ENCODE measurements at places on chromosomes 12 and 14.

DNA sequence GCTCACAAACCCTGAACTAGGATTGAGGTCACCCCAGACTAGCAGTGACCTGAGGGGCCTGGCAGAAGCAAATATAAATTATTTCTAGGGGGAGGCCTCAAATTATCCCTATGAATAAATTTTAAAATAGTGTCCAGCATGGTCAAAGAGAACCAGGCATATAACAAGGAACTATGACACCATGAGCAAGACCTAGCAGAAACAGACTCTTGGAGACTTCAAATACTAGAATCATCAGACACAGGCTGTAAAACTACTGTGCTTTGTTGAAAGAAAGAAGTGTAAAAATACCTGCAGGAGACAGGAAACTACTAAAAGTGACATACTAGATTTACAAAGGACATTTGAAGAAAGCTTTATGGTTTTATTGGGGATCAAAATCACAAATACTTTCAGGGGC, 3.2 kb upstream of the BCL7A start:
- no peak for DNase-seq

DNA sequence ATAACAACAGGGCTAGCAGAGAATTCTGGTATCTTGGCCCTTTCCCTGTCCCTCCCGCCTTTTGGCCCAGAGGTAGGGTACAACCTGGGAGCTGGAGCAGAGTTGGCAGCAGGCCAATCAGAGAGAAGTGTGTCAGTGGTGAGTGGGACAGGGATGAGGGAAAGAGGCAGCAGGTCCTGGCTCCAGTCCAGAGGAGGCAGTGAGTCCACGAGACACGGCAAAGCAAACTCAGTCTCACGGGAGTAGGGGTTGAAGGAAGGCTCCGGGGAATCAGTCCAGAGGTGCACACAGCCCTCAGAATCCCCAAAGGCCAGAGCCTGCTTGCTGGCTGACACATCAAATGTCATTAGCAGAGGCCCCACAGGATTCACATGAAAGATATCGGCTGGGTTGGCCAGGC, 7.3 kb downstream of the PAN2 start:
- DNase-seq, result no peak

- DNase-seq, result no peak
Observed at GRCh38 chr14:56004786-56005185, 113.4 kb upstream of the PELI2 start.

- no peak for DNase-seq
Observed at GRCh38 chr14:75417674-75418073, 10.1 kb upstream of the JDP2 start.

DNA sequence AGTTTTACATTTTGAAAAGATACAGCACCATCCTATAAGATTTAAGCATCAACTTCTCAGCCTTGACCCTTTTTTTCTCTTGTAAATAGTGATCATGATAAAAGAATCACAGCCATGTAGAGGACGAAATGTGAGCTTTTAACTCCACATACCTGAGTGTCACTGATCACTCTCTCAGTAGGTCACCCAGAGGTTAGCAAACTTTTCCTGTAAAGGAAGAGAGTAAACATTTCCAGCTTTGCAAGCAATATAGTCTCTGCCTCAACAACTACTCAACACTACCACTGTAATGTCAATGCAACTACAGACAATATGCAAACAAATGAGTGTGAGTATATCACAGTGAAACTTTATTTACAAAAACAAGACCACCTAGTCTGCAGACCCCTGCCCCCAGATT, 912.1 kb downstream of the DIO2 start:
- no peak for DNase-seq

GRCh38 chr12:58415716-58416115, 474.3 kb downstream of the ATP23 start:
- DNase-seq, result no peak

DNA sequence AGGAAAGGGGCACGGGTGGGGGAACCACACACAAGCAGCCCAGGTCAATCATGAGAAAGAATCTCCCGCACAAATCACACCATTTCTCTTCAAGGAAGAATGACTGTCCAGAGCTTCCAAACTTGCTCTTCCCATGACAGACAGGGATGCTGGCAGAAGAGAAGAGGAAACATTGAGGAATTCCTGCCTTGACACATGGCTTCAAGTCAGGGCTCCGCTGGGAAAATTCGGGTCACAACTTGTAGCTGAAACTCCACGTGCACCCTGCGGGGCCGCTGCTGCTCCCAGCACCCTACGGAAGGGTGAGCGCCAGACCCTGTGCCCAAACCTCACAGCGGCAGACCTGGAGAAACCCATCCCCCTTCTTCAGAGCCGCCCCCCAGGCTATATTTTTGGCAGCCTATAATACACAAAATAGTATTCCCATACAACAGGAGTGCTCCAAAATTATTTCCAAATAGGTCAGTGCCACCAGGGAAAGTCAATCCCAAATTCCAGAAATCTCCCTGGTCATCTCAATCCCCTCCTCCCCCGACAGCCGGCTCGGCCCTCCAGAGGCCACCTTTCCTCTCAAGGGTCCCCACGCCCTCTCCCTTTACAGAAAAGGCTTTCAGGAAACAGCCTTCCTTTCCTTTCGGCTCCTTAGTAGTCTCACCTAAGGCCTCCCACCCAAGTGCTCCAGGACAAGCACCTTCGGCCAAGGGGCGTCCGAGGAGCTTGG, 1.3 kb downstream of the TMEM132D start:
- DNase-seq, result no peak

DNA sequence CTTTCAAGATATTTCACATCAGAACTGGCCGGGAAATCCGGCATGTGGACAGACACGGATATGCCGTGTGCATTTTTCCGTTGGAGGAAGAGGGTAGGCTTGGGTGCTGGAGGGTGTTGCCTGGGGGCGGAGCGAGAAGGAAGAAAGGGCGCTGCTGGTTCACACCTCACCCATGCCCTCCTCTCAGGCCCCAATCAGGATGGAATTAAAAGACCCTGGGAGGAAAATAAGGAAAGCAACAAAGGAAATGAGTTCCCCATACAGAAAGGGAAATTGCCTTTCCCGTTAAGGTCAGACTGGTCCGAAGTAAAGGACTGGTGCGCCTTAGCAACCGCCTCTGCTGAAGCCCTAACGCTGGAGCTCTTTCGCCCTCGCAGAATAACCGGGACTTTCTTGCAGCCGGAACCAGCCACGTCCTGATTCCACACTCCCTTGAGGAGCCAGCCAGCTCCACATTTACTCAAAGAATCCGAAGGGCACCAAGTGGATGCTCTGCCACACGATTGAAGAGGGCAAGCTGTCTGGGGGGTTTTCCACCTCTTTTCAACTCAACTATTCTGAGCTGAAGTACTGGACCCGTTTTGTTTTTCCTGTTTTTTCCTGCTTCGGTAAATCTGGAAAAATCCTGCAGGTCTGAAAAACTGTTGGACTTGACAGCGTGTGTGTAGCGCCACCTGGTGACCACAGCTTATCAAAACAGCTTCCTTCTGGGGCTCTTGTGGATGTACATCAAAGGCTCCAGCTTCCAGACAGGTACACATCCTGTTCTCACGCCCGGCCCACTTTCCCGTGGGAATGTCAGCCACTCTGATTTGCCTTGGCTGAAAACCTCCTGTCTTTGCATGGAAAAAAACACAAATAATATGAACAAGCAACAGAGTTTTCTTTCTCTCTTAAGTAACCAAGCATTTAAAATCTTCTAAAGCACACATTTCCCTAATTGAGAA, 37.6 kb upstream of the BCL2L14 start:
- DNase-seq, result peak; percentile 86

- peak; percentile 82 for DNase-seq
Observed at GRCh38 chr14:104972301-104973134, 5.7 kb downstream of the AHNAK2 start.

DNA sequence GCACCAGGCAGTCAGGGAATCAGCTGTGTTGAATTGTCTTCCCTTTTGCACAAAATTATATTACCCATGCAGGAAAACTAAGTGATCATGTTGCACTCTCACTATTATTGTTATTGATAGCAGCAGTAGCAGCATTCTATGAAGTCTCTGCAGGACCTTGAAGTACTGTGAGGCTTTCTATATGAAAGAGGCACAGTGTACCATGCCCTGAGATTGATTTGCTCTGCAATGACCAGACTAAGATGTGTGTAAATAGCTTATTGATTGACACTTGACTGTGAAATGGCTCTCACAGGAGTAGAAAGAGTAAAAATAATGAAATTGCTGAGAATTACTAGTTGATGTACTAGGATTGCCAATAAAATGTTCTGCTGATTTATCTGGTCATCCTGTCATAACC, 99.9 kb downstream of the KICS2 start:
- no peak for DNase-seq

DNA sequence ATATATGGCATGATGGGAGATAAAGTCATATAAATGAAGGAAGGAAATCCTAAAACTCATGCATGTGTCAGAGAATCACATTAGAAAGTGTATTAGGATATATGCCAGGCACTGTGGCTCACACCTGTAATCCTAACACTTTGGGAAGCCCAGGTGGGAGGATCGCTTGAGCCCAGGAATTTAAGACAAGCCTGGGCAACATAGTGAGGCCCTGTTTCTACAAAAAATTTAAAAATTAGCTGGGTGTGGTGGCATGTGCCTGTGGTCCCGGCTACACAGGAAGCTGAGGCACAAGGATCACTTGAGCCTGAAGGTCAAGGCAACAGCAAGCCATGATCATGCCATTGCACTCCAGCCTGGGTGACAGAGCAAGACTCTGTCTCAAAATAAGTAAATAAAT, 130.3 kb upstream of the ARID2 start:
- DNase-seq, result no peak

DNA sequence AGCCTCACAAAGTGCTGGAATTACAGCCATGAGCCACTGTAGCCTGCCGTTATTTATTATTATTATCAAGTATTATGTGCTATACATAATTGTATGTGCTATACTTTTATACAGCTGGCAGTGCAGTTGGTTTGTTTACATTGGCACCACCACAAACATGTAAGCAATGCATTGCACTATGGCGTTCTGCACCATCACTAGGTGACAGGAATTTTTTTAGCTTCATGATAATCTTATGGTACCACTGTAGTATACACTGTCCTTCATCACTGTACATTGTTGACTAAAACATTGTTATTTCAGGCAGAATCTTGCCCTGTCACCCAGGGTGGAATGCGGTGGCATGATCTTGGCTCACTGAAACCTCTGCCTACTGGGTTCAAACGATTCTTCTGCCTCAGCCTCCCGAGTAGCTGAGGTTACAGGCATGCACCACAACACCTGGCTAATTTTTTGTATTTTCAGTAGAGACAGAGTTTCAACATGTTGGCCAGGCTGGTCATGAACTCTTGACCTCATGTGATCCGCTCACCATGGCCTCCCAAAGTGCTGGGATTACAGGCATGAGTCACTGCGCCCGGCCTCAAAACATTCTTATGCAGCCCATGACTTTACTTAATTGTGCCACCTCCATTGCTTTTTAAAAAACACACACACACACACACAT, 17.1 kb downstream of the MRPL42 start:
- DNase-seq, result no peak

DNA sequence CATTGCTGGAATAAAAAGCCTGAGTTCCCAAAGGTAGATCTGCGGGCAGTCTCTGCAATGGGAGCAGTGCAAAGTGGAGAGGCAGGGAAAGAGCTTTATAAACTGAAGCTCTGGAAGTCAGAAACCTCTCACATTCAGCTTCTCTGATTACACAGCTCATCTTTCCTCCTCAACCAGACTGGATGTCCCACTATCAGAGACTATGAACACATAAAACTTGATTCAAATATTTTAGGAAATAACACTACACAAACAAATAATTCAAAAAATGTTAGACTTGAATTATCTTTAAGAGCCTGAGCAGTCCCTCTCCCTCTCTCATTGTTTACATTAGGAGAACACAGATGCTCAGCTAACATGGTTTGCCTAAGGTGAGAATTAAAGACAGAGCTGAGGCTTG, 72.9 kb downstream of the DENND5B start:
- DNase-seq, result no peak

DNA sequence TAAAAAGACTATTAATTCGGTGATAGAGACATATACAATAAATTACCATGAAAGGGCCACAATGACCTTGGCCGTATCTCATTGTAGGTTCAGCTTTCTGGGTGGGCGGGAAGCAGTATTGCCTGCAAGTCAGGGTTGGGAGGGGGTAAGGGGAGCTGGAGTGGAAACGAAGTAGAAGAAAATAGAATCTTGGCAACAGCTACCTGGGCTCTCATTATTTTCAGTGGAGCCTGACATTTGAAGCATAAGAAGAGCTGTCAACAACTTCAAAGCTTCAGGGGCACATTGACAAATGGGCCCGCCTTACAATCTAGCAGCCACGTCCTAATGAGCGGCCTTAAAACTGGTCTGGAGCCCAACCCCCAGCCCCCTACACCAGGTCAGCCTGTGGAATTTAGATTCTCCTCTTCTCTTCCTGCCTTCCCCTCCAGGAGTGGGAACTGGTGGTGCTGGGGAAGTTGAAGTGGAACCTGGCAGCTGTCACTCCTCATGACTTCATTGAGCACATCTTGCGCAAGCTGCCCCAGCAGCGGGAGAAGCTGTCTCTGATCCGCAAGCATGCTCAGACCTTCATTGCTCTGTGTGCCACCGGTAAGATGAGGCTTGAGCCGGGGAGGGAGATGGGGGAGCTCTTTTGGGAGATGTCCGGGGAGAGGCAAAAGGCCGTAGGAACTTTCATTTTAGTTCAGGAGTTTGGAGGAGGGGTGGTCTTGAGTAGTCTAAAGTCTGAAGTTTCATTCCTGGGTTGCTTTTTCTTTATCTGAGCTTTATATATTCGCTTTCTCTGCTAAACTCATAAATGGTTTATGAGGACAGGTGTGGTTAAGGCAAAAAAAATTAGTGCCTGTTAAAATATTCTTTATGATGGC, 5.0 kb downstream of the CCND2 start:
- no peak for DNase-seq

- DNase-seq, result no peak
Observed at GRCh38 chr14:101369916-101370592, 191.2 kb upstream of the DIO3 start.

- no peak for DNase-seq
Observed at GRCh38 chr14:22561366-22561660, 27.7 kb downstream of the DAD1 start.

- DNase-seq, result no peak
Observed at GRCh38 chr12:107349008-107349747, 255.8 kb upstream of the CRY1 start.

GRCh38 chr14:68813318-68813838, 20.5 kb upstream of the ZFP36L1 start:
- no peak for DNase-seq

- DNase-seq, result no peak
Observed at GRCh38 chr12:22657538-22657937, 32.6 kb downstream of the ETNK1 start.

- DNase-seq, result no peak
Observed at GRCh38 chr12:7907009-7907408, 29.0 kb downstream of the SLC2A3 start.

DNA sequence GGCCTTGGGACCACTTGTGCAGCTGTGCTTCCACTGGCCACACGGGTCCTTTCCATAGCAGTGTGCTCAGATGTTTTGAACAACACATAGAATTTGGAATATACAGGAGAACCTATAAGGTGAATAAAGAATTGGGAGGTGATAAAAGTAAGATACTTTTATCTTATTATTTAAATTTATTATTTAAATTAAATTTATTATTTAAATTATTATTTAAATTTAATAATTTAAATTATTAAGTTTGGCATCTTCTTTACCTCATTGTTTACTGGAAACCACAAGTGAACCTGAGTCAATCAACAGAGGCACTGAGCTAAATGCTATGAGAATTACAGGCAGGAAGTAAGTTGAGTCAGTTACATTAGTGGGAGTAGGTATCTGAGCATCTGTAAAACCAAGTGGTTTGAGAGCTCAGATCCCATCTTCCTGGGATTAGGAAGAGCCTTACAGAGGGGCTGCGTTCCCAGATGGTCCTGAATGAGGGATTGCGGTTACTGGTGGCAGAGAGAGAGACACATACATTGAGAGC, 103.1 kb downstream of the ESR2 start:
- DNase-seq, result no peak

- no peak for DNase-seq
Observed at GRCh38 chr14:65204056-65204455, 101.7 kb upstream of the MAX start.

All from ureter (tissue), 1 donor.